ENCODE measurements at places on chromosomes 1 and 21.

DNA sequence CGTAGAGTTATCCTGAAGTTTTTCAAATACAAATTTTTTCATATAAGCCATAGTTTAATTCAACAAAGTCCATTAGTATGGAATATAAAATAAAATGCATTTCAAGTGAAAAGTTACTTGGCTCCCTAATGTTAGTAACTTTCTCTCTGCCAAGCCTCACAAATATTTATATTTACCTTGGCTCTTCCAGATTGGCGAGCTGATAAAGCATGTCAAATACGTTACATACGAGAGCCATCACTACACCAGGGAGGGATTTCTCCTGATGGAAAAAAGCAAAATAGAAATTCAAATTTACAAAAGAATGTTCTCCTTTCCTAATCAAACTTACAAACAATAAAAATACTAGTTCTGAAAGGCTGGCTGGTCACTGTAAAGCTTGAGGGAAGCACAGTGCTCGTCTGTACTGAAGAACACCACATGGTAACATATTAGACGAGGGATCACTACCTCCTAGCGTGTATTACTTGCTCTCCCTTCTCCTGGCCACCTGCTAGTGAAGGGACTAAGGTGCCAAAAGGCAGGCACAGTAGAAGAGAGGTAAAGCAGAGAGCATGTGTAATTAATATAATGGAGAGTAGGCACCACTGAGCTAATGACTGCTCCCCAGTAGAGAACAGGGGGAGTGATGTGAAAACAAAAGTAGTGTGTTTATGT lies 80.9 kb downstream of the USP24 start:
- DNase-seq, result no peak

- no peak for DNase-seq
Observed at GRCh38 chr1:80436851-80437250, 1363.9 kb upstream of the ADGRL2 start.

GRCh38 chr21:44699502-44700001 lies 2.6 kb downstream of the KRTAP10-12 start:
- DNase-seq, result no peak

- no peak for DNase-seq
Observed at GRCh38 chr1:206556047-206556749, 48.9 kb downstream of the RASSF5 start.

DNA sequence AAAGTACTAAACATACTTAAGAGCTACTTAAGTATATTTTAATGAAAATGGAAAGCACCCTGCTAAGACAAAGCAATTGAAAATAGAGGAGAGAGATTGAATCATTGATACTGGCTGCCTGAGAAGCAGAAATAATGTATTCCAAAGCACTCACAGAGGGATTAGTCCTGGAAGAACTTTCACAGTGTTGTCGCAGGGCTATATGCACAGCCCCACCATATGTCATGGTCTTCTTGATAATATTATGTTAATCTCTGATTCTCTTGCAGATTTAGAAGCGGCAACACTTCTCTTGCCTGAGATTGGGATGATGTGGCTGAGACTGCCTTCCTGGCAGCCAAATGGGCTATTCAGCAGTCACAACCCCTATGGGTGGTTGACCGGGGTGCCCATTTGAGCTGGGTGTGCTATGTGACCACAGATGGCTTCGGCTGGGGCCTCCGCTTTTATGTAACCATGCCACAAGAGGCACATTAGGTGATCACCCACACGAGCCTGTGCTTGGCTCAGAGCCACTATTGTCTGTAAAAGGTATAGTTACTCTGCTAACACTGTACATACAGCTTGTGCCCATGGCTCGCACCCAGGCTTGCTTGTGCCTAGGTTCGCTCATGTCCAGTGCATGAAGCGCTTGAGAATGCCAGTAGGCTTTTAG lies 152.2 kb upstream of the SGIP1 start:
- DNase-seq, result no peak

DNA sequence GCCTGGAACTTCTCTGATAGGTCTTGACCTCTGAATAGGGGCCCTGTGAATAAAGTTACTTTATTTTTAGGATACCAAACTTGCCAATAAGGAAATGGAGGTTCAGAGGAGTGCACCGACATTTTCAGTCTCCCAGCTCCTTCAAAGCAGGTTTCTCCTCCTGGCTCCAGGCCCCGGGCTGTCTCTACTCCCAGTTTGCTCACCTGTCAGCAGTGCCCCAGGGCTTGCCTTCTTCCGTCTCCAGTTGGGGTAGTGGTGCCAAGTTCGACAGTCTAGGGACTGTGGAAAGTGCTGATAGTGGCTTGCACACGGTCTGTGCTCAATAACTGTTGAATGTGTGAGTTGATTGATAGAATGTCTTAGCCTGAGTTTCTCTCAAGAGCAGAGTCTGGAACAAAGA lies 149.2 kb downstream of the ACTL8 start:
- DNase-seq, result no peak

- no peak for DNase-seq
Observed at GRCh38 chr21:14263879-14264278, 47.9 kb downstream of the RBM11 start.

DNA sequence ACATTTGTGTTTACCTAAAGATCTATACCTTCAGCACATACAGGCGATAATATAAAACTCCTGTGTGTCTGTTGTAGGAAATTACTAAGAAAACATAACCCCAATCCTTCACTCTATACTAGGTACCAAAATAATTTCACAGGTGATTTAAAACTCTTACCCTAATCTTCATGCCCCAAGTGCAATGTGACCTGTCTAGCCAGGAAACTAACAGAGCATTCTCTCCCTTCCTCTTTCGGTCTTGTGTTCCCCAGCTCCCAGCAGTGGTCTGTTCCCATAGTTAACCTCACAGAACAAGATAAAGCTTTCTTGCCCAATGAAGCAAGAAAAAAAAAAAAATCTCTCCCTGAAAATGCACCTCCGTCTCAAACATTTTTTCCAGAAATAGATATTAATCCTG lies 493.5 kb downstream of the DPYD start:
- no peak for DNase-seq

DNA sequence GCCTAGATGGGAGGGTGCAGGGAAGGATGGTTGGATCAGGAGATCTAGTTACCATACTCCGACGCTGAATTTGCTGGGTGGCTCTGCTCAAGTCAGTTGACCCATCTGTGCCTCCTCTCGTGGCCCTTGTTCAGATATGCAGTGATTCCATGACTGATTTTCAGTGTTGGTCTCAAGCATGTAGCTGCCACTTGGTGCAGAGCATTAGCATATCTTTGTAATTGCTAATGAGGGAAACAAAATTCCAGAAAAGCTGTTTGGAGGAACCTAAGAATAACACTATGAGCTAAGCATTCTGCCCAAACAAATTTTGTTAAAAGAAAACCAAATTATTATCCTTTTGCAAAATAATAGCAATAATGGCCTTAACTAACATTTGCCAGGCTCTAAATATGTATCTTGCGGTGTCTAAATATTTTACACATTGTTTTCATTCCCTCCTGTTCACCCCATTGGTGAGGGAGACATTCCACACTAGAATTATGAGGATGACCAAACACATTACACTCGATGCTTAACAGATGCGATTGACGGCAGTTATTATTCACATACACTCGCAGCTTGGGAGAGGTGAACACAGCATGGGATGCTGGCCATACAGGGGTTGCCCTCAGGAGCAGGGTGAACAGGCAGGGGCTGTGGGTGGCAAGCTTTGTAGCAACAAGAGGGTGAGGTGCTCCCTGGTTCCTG lies 69.1 kb downstream of the KCNJ15 start:
- DNase-seq, result no peak

- DNase-seq, result no peak
Observed at GRCh38 chr21:36962098-36962780, 4.2 kb downstream of the HLCS start.

- DNase-seq, result no peak
Observed at GRCh38 chr1:59543211-59543668, 246.3 kb downstream of the FGGY start.

DNA sequence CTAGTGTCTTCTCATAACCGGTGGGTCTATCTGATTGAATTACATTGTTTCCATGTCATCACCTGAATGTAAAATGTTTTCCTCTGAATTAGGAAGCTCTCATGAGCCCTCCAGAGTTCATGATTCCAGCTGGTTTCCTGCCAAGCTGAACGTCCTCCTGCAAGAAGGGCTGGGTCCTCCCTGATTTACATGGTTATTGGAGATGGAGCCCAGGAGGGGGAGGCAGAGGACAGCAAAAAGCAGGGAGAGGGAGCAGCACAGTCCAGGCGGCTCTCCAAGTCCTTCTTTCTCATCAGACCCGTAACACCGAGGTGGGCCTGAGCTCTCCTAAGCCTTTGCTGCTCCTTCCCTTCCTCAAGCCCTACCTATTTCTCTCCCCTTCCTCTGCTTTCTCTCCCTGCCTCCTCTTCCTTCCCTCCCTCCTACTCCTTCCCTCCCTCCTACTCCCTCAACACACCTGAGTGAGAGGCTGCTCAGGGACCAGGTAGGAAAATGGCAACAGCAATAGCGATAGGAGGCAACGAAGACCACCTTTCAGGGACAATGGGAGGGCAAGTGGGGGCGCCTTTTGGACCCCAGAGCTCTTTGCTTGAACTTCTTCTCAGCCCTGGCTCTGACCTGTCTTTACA lies 265.9 kb downstream of the PRDM2 start:
- peak; percentile 18 for DNase-seq

DNA sequence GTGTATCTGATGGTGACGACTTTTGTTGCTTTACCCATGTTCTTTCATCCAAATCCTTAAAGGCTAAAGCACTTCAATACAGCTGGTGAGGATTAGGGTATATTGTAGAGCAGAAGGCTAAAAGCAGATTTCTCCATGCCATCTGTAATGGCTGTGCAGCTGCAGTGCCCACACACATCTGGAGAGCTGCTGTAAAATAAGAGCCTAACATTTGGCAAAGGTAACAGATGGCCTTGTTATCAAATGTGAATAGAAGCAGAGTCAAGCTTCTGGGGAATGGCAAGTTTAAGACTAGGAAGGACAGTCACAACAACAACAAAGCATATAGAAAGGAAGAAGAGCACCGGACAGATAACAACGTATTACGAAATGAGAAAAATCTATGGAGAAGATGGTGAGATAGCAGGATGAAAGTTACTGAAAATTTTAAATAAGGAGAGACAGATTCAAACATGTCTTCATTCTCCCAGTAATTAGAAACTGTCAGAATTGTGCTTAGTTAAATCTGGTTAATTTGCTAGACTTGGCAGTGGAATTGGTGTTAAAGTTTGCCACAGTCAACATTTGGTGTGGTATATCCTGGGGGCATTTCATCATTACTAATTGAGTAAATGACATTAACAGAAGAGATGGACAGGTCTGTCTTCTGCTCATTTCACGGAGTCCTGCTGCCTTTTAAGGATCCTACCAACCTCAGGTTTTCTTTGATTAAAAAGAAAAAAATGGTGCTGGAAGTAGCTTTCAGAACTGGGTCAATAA lies 1093.2 kb downstream of the ADGRL2 start:
- DNase-seq, result no peak

DNA sequence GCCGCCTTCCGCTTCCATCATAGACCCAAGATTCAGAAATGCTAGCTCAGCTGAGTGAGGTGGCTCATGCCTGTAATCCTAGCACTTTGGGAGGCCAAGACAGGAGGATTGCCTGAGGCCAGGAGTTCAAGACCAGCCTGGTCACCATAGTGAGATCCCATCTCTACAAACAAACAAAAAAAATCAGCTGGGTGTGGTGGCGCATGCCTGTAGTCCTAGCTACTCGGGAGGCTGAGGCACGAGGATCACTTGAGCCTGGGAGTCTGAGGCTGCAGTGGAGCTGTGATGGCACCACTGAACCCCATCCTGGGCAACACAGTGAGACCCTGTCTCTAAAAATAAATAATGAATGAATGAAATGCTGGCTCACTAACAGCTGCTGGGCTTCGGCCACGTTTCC lies 39.7 kb downstream of the TOMM20 start:
- no peak for DNase-seq

GRCh38 chr1:201253906-201254624 lies 29.2 kb upstream of the PKP1 start:
- no peak for DNase-seq

- DNase-seq, result no peak
Observed at GRCh38 chr1:214864896-214865688, 217.4 kb upstream of the KCNK2 start.

DNA sequence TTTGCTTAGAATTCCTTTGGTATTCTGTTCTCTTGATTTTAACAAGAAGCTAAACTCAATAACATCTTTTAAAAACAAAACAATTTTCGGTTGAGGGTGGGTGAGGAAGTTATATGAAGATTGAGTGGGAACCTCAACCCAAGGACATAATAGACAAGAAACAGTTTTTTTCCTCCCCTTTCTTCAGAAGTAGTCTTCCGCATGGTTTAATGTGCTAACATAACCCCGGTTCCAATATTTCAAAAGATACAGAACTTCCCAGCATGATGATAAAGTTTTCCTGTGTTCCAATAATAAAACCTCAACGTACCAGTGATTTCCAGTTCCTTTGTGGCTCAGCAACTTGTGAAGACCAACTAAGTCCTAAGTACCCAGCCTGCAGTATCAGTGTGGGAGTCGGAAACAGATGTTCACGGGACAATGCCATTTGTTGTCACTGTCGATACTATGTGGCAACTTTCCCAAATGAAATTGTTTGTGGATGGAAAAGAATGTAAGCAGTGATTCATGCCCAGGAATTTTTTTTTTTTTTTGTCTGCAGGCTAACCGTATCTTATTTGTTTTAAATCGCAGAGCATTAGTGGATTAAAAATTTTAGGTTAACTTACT lies 48.5 kb downstream of the NR5A2 start:
- DNase-seq, result no peak

- no peak for DNase-seq
Observed at GRCh38 chr21:26752849-26753248, 92.4 kb downstream of the ADAMTS1 start.

DNA sequence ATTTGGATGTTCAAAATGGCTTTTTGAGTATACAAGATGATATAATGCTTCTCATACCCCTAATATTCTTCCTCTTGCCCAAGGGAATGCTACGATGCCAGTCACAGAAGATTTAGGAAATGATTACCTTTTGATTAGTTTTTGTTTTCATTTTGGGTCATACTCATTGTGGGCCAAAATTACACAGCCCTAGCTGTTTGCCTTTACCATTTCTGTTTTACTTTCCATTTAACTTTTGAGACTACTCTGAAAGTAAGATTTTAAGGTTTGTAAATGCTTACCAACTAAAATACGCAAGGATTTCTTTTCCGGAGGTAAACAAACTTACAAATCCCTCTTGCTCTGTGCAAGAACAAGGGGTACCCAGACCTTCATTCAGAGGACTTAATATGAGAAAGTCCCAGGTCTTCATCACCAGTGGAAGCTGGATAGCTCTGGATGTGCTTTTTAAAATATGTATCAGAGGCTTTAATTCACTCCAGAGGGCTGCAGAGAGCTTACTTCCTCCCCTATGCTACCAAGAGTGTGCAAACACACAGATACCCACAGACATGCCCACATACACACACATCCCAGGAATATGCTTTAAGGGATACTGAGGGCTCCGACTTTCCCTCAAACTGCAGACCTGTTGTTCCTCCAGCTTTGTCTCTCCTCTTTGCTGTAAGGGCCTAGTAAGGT lies 631.4 kb downstream of the SMYD3 start:
- DNase-seq, result no peak
